ENCODE measurements at places on chromosomes 5 and 9.
A peak's percentile ranks its signal among the peaks of the same experiment; 100 is the strongest.

DNA sequence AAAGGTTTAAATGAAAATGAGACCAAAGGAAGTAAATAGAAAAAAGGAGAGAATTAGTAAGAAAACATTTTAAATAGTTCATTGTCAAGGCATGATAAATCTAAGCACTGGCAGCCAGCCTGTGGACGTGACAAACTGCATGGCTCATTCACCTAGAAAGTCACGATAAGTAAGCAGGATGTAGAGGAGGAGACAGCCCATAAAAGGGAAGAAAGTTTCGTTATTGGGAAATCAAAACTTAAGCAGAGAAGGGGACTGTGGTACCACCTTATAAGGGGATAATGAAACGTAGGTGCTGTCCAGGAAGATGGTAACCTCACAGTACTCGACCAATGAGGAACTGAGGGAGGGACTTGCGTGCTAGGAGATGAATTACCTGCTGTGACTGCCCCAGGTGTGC lies 494.5 kb upstream of the GRAMD2B start:
- no peaks in the 10 kb centered on the region for H3K36me3 ChIP-seq
- H3K4me1 ChIP-seq, result no peaks in the 10 kb centered on the region
- H3K27me3 ChIP-seq, result no peaks in the 10 kb centered on the region
- DNase-seq, result no peak
- no peak overlapping the region for H3K4me3 ChIP-seq

DNA sequence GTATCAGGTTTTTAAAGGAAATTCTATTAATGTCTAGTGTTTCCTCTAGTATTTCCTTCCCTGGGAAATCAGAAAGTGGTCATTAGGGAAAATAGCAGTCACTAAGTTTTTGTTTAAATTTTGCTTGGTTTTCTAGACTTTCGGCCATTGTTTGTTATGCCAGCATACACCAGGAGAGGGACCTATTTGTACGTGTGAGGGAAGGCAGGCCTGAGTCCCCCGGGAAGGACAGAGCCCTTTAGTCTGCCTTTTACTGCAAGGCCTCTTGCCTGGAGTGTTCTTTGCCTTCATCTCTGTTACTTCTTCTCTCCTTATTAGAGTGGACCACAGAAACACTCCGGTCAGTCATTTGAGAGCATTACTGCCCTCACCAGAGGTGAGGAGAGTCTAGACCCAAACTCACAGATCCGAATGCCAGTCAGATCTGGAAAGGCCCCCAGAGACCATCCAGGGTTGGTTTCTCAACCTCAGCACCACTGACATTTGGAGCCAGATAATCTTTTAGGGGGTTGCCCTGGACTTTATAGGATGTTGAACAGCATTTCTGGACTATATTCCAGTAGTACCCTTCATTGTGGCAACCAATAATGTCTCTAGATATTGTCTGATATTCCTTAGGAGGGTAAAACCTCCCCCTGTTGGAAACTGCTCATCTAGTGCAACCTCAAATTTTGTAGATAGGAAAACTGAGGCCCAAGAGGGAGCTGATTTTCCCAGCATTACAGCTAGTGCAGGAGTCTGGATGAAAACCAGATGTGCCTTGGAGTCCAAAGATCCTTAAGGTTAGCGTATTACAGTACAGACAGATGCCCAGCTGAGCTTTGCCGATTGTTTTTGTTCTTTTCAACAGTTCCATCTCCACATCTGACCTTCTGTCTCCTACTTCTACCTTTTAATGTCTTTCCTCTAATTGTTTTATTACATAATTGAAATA lies 93.0 kb upstream of the NIPAL4 start:
- no peak overlapping the region for H3K4me3 ChIP-seq
- DNase-seq, result peak; percentile 25
- no peaks in the 10 kb centered on the region for H3K36me3 ChIP-seq
- H3K27me3 ChIP-seq, result no peaks in the 10 kb centered on the region
- peaks cover 21% of the 10 kb centered on the region for H3K4me1 ChIP-seq

- no peaks in the 10 kb centered on the region for H3K4me1 ChIP-seq
- no peak for DNase-seq
- H3K4me3 ChIP-seq, result no peak overlapping the region
- no peaks in the 10 kb centered on the region for H3K27me3 ChIP-seq
Observed at GRCh38 chr5:84872768-84873167, 488.1 kb upstream of the EDIL3 start.

- peaks cover 34% of the 10 kb centered on the region for H3K4me1 ChIP-seq
- DNase-seq, result no peak
- H3K36me3 ChIP-seq, result no peaks in the 10 kb centered on the region
- no peak overlapping the region for H3K4me3 ChIP-seq
Observed at GRCh38 chr5:158952951-158953350, 146.8 kb downstream of the EBF1 start.

DNA sequence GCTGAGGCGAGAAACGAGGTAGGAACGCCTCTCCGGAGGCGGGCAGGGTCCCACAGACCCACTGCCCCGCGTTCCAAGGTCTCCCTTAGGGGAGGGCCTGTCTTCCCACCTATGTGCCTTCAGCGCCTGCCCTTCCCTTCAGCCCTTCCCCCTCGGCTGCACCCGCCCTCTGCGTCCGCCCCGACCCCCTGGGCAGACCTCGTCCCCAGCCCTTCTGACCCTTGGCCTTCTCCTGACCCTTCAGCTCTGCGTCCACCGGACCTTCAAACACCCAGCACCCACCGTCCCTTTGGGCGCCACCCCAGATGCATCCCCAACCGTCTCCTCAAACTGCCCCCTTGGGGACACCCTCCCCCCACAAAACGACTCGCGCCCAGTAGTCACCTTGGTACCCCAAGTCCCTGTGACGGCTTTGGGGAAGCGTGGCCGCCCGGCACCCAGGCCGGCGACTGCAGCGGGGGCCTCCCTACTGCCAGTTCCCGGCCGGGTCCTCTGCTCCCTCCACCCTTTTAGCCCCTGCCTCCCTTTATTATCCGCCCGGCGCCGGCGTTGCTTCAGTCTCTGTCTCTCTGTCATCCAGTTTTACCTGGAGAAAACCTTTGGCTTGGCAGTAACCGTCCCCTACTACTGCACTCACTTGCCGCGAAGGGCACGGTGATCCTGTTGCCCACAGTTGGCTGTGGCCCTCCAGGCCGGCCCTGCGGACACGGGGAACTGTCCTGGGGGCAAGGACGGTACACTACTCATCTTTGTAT lies 421 bp downstream of the RUSC2 start:
- H3K4me1 ChIP-seq, result peaks cover 14% of the 10 kb centered on the region
- peak overlapping the region; percentile 98 for H3K27ac ChIP-seq
- peak overlapping the region; percentile 99 for H3K4me3 ChIP-seq
- H3K27me3 ChIP-seq, result no peaks in the 10 kb centered on the region

- no peak overlapping the region for H3K27ac ChIP-seq
- DNase-seq, result no peak
- no peaks in the 10 kb centered on the region for H3K27me3 ChIP-seq
- no peaks in the 10 kb centered on the region for H3K36me3 ChIP-seq
Observed at GRCh38 chr5:146620669-146621051, 104.7 kb upstream of the GPR151 start.

GRCh38 chr5:97245386-97245785 lies 62.3 kb upstream of the RIOK2 start:
- DNase-seq, result no peak
- no peaks in the 10 kb centered on the region for H3K4me1 ChIP-seq
- H3K36me3 ChIP-seq, result no peaks in the 10 kb centered on the region
- H3K27ac ChIP-seq, result no peak overlapping the region

DNA sequence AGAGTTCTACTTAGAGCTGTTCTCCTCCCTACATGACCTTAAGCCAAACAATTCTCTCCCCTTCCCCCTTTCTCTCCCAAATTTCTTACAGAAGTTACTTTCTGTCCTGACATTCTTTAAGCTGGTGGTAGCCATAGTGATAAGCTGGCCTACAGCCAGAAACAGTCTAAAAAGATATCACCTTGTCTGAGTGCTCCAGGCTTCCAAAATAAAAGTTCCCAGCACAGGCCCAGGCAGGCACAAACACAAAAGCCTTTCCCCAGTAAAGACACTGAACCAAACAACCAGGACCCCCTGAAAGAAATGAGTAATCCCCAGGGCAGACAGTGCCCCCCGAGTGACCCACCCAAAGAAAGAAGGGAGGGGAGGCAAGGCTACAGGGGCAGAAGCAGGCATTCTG lies 19.2 kb downstream of the SIL1 start:
- H3K27ac ChIP-seq, result peak overlapping the region; percentile 66
- H3K27me3 ChIP-seq, result no peaks in the 10 kb centered on the region
- peaks cover 53% of the 10 kb centered on the region for H3K4me1 ChIP-seq

- no peaks in the 10 kb centered on the region for H3K27me3 ChIP-seq
- no peak overlapping the region for H3K4me3 ChIP-seq
- H3K27ac ChIP-seq, result no peak overlapping the region
Observed at GRCh38 chr9:2755285-2755684, 38.0 kb downstream of the KCNV2 start.

GRCh38 chr9:113341712-113342410 lies 1.8 kb upstream of the WDR31 start:
- no peak overlapping the region for H3K4me3 ChIP-seq
- H3K27me3 ChIP-seq, result no peaks in the 10 kb centered on the region
- H3K4me1 ChIP-seq, result peaks cover 28% of the 10 kb centered on the region
- DNase-seq, result no peak
- no peaks in the 10 kb centered on the region for H3K36me3 ChIP-seq

DNA sequence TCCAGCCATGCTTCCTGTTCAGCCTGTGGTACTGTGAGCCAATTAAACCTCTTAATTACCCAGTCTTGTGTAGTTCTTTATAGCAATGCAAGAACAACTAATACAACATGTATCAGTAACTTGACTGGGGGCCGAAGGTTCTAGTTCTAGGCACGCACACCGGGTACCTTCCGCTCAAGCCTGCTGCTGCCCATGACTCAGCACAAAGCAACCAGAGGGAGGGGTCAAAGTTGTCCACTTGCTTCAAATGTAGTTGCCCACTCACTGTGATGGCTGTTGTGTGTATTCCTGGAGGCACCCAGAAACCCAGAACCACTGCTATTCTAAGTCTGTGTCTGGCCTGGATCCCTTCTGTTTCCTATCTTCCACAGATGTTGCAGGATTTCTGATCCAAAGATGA lies 222.6 kb downstream of the FRMD3 start:
- no peaks in the 10 kb centered on the region for H3K36me3 ChIP-seq
- H3K27ac ChIP-seq, result no peak overlapping the region
- no peak overlapping the region for H3K4me3 ChIP-seq
- no peak for DNase-seq

- no peaks in the 10 kb centered on the region for H3K27me3 ChIP-seq
- H3K4me3 ChIP-seq, result no peak overlapping the region
- H3K36me3 ChIP-seq, result no peaks in the 10 kb centered on the region
- no peaks in the 10 kb centered on the region for H3K4me1 ChIP-seq
Observed at GRCh38 chr5:125032286-125032685, 285.8 kb upstream of the ZNF608 start.

- H3K4me3 ChIP-seq, result no peak overlapping the region
- no peaks in the 10 kb centered on the region for H3K36me3 ChIP-seq
- peaks cover 4% of the 10 kb centered on the region for H3K4me1 ChIP-seq
- no peaks in the 10 kb centered on the region for H3K27me3 ChIP-seq
- no peak for DNase-seq
- H3K27ac ChIP-seq, result no peak overlapping the region
Observed at GRCh38 chr5:132681983-132682382, 8.2 kb downstream of the IL4 start.

DNA sequence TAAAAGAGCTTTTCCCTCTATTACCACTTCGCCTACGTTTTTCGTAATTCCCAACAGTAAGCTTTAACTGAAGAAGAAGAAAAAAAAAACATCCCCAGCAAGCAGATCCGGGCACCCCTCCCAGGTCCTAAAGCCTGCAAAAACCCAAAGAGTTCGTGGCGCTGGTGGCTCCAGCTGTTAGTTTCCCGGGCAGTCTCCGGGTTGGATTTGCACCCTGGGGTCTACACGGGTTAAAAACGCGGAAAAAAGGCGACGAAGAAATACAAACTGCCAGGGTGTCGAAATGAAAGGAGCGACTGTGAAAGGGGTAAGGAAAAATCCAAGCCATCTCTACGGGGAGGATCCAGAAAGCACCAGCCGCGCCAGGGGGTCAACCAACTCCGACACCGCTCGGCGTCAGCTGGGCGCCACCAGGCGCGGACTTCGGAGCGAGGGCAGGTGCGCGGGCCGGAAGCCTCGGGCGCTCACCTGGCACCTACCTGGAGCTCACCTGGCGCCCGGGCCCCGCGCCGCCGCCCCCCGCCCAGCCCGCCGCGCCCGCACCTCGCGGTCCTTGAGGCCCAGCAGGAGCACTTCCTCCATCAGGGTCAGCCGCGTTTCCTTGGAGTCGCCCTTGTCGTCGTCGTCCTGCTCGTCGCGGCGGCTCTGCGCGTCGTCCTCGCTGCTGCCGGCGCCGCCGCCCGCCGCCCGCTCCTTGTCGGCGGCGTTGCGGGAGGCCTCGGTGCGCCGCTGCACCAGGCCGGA lies 680 bp downstream of the GOLPH3 start:
- no peaks in the 10 kb centered on the region for H3K27me3 ChIP-seq
- H3K4me3 ChIP-seq, result peak overlapping the region; percentile 100
- H3K27ac ChIP-seq, result peak overlapping the region; percentile 100
- peaks cover 47% of the 10 kb centered on the region for H3K4me1 ChIP-seq
- no peak for DNase-seq
- no peaks in the 10 kb centered on the region for H3K36me3 ChIP-seq

- H3K36me3 ChIP-seq, result no peaks in the 10 kb centered on the region
- no peaks in the 10 kb centered on the region for H3K27me3 ChIP-seq
- no peak overlapping the region for H3K27ac ChIP-seq
- no peak overlapping the region for H3K4me3 ChIP-seq
- DNase-seq, result no peak
- H3K4me1 ChIP-seq, result no peaks in the 10 kb centered on the region
Observed at GRCh38 chr9:90301277-90301653, 341.4 kb downstream of the DIRAS2 start.

DNA sequence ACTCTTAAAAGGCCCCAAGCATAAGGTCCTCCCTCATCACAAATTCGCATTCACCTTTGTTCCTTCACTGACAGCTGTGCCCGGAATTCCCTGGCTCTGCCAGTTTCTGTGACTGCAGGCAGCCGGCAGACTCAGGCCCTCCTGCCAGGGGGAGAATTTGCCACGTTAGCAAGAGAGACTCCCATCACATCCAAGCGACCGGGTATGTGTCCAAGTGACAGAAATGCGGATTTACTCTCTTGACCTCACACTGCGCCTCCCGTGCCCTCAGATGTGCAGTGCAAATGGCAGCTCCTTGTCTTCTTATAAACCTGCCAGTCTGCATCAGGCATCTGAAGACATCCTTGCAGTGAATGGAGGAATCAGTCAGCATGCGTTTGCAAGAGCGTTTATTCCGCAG lies 187.1 kb upstream of the WWC1 start:
- H3K4me3 ChIP-seq, result no peak overlapping the region
- H3K36me3 ChIP-seq, result no peaks in the 10 kb centered on the region
- no peaks in the 10 kb centered on the region for H3K4me1 ChIP-seq
- no peak overlapping the region for H3K27ac ChIP-seq

GRCh38 chr5:314676-315487 lies 6.6 kb upstream of the AHRR start:
- H3K4me3 ChIP-seq, result no peak overlapping the region
- H3K27me3 ChIP-seq, result no peaks in the 10 kb centered on the region
- peaks cover 11% of the 10 kb centered on the region for H3K36me3 ChIP-seq
- no peaks in the 10 kb centered on the region for H3K4me1 ChIP-seq
- no peak for DNase-seq

- peak overlapping the region; percentile 92 for H3K27ac ChIP-seq
- H3K36me3 ChIP-seq, result no peaks in the 10 kb centered on the region
- peak overlapping the region; percentile 34 for H3K4me3 ChIP-seq
- no peaks in the 10 kb centered on the region for H3K27me3 ChIP-seq
- H3K4me1 ChIP-seq, result peaks cover 67% of the 10 kb centered on the region
Observed at GRCh38 chr5:147482706-147483180, 27.1 kb downstream of the DPYSL3 start.
